NCI-H2081 treated with DMSO at 0.1 percent for 48 hours (cell line): ENCODE measurements at places on chromosomes 2 and 18.

- DNase-seq: no peak
Observed at GRCh38 chr2:158498749-158499136, 42.0 kb downstream of the PKP4 start.

GRCh38 chr18:70421471-70422390, 132.9 kb downstream of the SOCS6 start:
- no peak for DNase-seq

GRCh38 chr18:74139888-74140287, 7.7 kb downstream of the FBXO15 start:
- no peak for DNase-seq

DNA sequence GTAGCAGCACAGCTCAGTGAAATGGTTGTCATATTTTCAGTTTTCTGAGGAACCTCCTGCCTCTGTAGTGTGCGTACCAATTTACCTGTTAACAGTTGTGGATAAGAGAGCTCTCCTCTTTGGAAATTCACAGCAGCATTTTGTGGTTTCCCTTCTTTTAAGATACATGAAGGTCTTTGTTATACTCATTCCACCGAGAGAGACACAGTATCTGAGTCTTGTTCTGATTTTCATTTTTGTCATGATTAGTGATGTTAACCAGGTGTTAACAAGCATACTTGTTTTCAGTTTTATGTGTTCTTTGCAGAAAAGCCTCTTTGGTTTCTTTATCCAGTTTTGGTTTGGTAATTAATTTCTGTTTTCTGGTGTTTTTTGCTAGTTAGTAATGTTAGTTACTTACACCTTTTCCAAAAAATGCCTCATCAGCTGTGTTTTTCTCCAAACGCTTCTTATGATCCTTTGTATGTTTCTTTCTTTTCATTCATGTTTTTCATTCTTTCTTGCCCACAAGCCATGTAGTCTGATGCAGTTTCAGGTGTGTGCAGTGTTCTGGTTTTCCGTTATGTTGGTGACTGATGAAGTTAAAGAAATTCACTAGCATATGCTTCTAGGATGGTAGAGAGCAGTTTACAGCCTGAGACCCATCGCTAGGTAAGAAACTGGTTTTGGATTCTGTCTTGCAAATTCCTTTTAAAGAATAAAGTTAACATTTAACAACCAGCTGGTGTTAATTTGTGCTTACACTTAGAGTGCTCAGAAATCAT, 30.1 kb downstream of the CCDC74A start:
- DNase-seq: no peak

DNA sequence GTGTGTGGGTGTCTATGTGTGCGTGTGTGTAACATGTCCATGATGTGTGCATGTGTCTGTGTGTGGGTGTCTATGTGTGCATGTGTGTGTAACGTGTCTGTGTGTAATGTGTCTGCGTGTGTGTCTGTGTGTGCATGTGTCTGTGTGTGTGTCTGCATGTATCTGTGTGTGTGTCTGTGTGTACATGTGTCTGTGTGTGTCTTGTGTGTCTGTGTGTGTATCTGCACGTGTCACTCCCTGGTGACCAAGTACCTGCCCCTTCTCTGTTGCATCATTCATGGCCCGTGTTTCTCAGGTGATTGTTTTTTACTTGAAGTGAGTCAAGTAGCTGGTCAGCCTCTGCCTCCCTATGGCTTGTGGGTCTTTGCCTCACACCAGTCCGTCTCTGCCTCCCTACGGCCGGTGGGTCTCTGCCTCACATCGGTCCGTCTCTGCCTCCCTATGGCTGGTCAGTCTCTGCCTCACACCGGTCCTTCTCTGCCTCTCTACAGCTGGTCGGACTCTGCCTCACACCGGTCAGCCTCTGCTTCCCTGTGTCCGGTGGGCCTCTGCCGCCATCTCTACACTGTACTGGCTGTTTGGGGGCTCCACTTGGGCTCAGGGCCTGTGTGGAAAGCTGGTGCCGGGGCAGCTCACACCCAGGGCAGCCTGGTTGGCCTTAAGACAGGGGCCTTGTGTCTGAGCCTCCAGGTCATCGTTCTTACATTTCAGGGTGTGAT, 31.6 kb downstream of the KCNG2 start:
- DNase-seq: no peak

DNA sequence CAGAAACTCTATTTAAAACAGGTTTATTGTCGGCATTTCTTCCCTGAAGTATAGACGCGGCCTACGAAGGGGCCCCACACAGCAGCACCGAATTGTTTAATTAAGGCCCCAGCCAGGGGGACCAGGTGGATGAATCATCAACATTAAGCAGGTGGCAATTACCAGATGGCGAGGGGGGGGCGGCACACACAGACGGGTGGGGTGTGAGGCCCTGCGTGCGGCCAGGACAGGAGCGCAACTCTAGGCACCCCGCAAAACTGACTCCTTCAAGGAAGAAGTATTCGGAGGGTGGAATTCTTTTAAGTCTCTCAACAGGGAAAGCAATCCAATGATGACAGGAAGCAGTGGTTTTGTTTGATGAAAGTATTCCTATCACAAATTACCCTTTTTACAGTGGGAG, 830.4 kb downstream of the GALR1 start:
- DNase-seq: no peak

GRCh38 chr18:69021211-69021805, 223.4 kb downstream of the CCDC102B start:
- no peak for DNase-seq

- no peak for DNase-seq
Observed at GRCh38 chr2:54099829-54100585, 15.4 kb upstream of the ACYP2 start.

DNA sequence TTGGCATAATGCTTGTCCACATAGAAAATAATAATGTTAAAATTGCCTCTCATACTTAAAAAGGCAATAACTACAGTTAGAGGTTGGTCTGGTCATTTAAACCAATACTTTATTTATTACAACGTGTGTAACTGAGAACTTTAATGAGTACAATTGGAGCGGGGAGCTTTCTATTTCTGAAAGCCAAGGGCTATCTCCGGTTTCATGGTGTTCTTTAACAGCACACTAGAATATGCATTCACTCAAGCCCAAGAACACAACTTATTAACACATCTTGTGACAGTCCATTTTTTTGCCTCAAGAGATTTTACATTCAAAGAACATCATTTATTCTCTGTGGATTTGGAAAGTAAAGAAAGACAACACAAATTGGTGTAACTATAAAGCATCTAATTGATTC, 131.8 kb downstream of the KCNH7 start:
- DNase-seq: peak; percentile 56

DNA sequence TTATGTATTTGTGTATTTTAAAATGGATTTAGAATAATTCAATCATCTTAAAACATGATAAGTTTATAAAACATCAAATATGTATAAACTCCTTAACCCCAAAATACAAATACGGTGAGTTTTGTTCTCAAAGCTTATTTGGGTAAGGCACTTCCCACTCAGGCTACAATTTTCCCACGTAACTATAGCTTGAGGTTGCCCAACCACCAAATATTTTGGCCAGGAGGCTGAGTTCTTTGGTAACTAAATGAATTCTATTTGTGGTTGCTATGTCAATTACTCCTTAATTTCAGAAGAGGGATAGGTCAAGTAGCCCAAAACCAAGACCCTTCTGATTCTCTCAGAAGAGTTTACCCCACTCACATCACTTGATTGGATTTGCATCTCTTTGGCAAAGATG, 70.4 kb downstream of the MYL12B start:
- no peak for DNase-seq

DNA sequence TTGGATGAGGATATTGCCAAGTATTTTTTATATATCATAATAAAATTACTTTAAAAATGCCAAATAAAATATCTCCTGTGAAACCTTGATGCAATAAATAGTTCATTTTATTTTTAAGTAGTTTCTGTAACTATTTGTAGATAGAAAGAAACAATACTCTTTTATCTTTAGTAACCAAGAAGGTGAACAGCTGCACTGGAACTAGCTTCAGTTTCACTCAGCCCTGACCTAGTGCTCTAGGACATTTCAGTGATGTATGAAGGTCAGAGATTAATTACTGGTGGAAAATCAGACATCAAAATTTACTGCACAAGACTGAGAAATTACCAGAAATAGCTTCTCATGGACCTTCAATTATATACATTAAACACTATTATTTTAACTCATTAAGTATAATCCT, 1305.0 kb downstream of the CNTNAP5 start:
- DNase-seq: no peak

GRCh38 chr2:31199206-31199605, 18.1 kb downstream of the CAPN14 start:
- DNase-seq: no peak

DNA sequence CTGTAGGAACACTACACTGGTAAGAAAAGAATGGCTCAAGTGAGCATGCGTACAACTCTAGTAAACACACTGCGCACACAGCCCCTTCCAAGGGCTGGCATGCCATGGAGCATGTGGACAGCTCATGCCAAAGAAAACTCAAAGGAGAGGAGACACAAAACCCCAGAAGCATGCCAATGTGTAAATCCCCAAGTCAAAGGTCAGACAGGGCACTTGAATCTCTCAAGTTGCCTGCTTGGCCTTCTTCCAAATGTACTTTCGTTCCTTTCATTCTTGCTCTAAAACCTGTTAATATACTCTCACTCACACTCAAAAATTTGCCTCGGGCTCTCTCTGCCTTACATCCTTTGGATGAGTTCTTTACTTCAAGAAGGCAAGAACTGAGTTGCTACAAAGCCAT, 365.3 kb downstream of the NBAS start:
- DNase-seq: no peak

GRCh38 chr2:33634261-33634910, 35.3 kb upstream of the FAM98A start:
- DNase-seq: no peak

DNA sequence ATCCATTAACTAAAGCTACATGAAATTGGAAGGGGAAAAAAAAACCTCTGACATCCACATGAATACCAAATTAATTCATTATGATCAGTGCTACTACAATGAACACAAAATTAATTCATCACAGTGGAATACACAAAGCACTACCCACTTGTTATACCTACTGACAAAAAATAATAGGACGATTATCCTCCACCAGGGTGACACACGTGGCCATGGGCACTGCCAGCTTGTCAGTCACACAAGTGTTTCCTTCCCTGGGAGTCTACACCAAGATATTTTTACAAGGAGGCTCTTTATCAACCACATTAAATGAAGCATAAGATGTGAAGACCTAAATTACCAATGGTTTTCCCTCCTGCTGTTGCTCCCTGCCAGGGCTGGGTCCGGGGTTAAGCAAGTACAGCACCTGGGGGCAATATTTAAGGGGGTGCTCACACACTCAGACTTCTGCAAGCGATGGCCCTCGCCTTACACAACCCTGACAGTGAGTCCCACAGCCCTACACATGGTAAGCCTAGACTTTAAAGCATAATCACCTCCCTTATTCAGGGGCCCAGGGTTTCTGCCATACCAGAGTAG, 90.1 kb downstream of the TCF4 start:
- no peak for DNase-seq

DNA sequence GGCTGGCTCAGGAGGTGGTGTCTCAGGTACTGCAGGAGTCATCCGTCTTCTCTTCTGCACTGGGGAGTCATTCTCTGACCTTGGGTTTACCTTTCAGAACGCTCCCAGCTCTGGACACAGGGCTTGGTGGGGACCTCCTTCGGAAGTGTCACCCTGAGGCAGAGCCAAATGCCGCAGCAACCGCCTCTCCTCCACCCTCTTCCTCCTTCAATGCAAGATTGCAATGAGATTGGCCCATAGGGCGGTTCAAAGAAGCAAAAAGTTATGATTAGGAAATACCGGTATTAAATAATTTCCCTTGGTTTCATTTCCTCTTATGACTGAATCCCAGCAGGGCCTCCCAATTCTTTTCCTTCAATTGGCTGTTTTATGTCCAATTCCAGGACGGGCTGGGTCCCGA, 178.8 kb downstream of the ACKR3 start:
- no peak for DNase-seq

- DNase-seq: no peak
Observed at GRCh38 chr2:207830778-207831438, 61.2 kb upstream of the FZD5 start.

- no peak for DNase-seq
Observed at GRCh38 chr2:136487421-136487820, 277.9 kb upstream of the THSD7B start.

- no peak for DNase-seq
Observed at GRCh38 chr2:169839954-169840746, 12.9 kb downstream of the UBR3 start.
